ENCODE measurements at places on chromosomes 1 and 21.

- DNase-seq, result peak; percentile 70
Observed at GRCh38 chr1:63877816-63878215, 104.0 kb downstream of the ROR1 start.

- DNase-seq, result no peak
Observed at GRCh38 chr1:29309075-29309474, 72.8 kb downstream of the PTPRU start.

DNA sequence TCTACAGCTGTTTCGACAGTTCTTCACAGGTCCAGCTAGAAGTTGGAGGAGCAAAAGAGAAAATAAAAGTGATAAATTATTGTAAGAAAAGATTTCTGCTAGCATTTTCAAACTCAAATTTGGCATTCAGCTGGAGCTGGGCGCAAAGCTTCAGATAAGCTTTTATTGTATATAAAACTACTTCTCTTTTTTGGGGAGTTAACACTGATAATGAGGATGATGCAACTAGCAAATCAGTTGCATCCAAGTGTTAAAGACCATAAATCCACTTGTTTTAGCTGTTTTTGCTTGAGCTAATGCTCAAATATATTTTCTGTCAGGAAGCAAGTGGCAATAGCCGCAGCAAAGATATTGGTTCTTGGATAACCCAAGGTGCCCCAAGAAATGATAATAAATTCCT, 127.1 kb upstream of the PKN2 start:
- DNase-seq, result no peak

DNA sequence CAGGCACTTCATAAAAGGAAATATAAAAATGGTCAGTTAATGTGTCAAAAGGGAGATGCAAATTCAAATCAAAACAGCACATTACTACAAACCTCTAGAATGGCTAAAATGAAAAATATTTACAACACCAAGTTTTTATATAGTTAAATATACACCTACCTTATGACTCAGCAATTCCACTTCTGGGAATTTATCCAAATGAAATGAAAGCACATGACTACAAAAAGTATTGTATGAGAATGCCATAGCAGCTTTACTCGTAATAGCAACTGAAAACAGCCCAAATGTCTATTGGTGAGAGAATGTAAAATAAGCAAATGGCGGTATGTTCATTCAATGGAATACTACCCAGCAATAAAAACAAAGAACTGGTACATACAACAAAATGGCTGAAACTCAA, 175.8 kb upstream of the SPAG17 start:
- no peak for DNase-seq

GRCh38 chr1:159266832-159267231, 35.3 kb upstream of the FCER1A start:
- peak; percentile 47 for DNase-seq

- peak; percentile 48 for DNase-seq
Observed at GRCh38 chr1:61318319-61319125, 236.2 kb downstream of the NFIA start.

GRCh38 chr1:59422921-59423575, 126.2 kb downstream of the FGGY start:
- DNase-seq, result no peak

GRCh38 chr1:30110846-30111245, 612.5 kb downstream of the MATN1 start:
- DNase-seq, result no peak

DNA sequence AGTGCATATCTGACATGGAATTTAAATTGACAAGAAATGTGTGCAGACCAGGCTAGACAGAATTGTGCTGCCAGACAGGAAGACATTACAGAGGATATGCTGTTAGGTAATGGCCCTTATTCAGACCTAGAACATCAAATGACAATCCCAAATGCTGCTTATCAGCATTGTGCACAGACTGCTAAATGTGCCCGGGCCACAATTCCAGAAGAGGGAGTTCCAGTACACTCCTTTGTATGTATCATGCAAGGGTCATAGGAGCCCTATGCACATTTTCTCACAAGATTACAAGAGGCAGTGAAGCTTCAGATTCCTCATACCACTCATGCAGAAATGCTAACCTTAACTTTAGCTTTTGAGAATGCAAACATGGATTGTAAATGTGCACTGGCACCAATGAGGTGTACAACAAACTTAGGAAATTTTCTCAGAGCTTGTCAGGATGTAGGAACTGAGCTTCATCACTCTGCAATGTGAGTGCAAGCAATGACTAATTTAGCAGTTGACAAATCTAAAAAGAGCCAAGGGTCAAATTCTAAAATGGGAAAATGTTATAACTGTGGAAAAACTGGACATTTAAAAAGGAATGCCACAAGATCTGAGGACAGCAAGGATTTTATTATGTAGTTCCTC, 273.5 kb downstream of the COL11A1 start:
- DNase-seq, result peak; percentile 61

DNA sequence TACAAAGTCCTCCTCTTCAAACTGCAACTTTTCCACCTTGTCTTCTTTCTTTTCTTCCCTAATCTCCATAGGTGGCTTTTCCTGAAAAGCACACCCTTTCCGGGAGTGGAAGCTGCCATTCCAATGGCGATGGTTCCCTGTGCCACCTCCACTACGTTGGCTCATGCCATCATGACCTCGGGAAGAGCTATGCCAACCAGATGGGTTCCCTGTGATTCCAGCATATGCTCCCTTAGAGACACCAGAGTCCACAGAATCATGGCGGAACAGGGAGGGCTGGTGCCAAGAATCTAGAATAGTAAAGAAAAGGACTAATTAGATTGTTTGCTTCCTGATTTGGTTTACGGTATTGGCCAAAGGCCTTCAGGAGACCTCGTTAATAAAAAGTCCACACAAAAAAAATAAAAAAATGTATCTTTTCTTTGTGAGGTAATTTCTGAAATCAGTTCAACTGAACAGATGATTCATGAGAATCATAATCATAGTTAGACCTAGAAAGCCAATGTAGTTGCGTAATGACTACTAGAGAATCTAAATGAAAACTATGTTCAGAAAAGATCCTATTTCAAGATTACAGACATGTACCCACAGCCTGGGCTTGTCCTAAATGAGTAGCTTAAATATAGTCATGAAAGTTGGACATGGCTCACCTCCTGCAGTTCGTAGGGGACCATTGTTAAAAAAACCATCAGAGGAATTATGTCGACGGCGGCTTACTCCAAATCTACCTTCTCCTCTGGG, 30.9 kb upstream of the CCDC17 start:
- DNase-seq, result no peak

DNA sequence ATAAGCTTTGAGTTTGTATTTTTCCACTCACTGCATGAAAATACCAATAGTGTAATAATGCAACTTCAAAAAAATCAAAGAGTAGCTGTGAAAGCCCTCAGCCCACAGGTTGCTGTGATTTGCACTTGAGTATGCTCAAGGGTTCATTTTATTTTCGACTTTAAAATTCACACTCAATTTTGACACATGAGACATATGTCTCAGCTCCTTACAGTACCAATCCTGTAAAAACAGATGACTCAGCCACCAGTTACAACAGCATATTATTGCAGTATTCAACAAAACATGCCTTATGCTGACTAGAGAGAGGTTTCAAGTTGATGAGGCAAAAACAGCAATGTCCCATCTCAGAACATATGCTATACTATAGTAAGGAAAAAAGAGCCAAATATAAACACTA, 66.1 kb downstream of the CYYR1 start:
- DNase-seq, result peak; percentile 65

DNA sequence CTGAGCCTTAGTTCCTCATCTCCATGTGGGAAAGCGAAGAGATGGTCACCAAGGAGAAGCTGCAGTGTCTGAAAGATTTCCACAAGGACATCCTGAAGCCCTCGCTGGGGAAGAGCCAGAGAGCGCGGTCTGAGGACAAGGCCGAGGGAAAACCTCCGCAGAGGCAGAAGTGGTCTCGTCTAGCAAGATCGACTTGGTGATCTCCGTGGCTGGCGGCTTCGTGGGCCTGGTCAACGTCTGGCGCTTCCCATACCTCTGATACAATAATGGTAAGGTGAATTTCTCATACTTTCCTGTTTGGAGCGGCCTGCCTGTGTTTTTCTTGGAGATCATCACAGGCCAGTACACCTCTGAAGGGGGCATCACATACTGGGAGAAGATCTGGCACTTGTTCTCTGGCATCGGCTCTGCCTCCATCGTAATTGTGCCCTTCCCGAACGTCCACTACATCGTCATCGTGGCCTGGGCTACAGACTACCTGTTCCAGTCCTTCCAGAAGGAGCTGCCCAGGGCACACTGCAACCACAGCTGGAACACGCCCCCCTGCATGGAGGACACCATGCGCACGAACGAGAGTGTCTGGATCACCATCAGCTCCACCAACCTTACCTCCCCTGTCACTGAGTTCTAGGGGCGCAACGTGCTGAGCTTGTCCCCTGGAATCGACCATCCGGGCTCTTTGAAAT, 841.1 kb upstream of the TMPRSS15 start:
- DNase-seq, result no peak

GRCh38 chr1:224879162-224879803, 50.2 kb upstream of the DNAH14 start:
- peak; percentile 3 for DNase-seq

DNA sequence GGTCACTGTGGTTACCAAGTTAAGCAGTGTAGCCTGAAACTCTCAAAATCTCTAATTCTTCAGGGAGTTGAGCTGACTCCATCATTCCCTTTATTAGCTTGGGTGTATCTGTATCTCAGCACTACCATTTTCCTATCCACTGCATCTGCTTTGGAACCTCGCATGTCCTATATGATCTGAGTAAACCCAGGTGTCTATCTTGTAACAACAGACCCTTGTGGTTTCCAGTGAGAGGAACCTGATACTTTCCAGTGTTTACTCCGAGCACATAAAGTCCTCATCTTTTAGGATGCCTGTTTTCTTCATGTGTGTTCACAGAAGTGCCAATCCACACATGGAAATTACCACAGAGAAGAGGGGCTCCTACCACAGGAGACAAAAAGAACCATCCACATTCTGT, 650.4 kb downstream of the LMO4 start:
- DNase-seq, result no peak

- no peak for DNase-seq
Observed at GRCh38 chr21:42281181-42281680, 34.0 kb downstream of the TFF3 start.

GRCh38 chr1:59879996-59880505, 46.5 kb downstream of the CYP2J2 start:
- no peak for DNase-seq

- DNase-seq, result no peak
Observed at GRCh38 chr1:59718989-59719360, 95.8 kb upstream of the HOOK1 start.

DNA sequence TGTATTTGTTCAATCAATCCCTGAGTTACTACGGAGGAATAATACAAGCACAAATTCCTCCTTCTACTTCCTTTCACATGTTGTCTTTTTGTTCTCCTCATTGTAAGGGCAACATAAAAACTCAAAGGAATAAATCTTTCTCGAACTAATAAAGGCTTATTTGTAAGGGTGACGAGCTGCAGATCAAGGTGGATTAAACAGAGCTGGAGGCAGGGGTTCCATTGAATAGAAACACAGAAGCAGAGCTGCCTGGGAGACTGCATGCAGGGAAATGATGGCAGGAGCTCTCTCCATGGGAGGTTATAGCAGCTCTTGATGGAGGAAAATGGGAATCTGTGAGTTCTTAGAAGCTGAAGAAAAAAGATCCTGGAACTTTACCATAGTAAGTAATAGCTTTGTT, 160.2 kb downstream of the CYYR1 start:
- no peak for DNase-seq

DNA sequence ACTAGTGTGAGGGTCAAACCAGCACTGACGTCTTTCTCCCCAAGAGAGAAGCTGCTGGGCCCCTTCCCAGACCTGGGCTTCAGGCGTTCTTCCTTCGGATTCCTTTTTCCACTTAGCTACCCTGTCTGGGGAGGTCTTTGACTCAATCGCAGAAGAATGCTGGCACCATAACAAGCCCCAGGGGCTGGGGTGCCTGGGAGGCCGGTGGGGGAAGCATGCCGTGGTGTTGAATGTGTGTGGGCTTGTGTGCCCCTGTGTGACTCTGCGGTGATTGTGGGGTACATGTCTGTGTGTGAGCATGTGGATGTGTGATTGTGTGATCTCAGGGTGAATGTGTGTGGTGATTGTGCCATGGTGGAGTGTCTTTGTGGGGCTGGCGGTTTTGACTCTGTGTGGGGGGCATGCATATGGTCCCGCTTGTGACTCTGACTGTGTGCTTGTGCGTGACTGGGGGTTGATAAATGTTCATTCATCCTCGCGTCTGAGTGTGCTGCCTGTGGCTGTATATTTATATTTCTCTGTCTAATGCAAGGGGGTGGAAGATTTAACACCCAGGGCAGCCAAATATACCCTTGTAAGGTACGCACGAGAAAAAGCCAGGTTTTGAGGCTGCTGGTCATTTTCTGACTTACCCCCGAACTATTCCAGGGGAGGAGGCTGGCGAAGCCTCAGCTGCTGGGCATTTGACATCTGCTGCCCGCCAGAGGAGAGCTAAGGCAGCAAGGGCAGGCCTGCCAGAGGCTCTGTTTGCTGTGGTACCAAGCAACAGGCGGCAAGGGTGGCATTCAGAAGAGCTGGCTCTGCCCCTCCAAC, 1.1 kb upstream of the SYNC start:
- peak; percentile 99 for DNase-seq

GRCh38 chr1:207315435-207315834, 6.0 kb upstream of the CD55 start:
- DNase-seq, result no peak

DNA sequence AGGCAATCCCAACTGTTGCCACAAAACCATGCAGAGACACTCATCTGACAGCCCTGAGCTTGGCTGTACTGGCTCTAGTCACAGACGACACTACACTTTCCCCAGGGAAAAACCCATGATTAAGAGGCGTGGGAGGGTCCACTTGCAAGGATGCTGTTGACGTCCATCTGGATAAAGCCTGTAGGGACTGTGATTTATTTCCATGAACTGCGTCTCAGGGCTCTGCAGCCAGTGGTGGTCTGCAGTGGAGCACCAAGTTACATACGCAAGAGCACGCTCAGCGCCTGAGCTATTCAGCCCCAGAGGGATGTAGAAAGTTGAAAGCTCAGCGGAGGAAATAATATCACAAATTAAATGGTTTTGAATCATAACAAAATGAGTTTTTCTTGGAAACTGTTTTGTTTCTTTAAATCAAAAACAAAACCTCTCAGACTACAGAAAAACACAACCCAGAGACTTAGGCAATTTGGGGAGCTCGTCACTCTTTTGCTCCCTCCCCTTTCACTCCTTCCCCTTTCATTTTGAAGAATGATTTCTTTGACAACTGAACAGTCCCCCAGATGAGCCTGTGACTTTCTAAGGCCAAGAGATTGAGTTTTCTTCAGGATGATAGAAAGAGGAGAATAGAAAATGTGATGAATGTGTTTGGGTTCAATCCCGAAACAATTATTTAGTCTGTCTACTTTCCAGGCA, 71.2 kb downstream of the NGF start:
- DNase-seq, result no peak

Measured in NCI-H226 (cell line).